ENCODE measurements at places on chromosomes 7 and 10.

DNA sequence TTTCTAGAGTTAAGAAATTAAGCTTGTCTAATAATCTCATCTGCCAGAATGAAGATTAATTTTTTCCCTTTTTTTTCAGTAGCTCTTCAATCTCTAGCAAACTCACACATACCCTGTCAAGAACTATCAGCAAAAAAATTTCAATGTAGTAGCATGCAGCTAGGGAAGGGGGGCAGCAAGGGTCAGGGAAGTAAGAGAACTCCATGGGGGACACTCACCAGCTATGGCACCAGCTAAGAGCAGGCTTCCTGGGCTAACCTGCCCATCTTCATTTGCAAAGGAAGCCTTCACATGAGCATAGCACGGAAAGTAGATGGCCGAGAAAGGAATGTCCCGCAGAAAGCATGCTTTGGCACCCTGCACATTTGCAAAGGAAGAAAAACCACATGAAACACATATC lies 190.4 kb downstream of the SLC25A13 start:
- no peak for DNase-seq

- DNase-seq, result no peak
These were observed 2.0 kb downstream of the SEMA3D start for GRCh38 chr7:85184599-85185423.

GRCh38 chr10:23472181-23472580 lies 33.3 kb downstream of the OTUD1 start:
- DNase-seq, result no peak

GRCh38 chr10:118763202-118763988 lies 8.6 kb upstream of the CACUL1 start:
- no peak for DNase-seq

DNA sequence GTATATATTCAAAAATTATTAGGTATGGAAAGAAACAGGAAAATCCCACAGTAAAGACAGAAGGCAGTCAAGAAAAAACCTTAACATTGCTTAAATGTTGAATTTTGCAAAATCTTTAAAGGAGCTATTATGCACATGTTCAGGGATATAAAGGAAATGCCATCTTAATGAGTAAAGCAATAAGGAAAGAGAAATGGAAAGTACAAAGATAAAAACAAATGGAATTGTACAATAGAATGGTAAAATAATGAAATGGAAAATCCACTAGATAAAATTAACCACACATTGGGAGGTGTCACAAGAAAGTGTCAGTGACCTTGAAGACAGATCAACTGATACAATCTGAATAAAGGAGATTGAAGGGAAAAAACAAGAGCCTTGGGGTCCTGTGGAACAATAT lies 82.0 kb downstream of the KIF20B start:
- no peak for DNase-seq

DNA sequence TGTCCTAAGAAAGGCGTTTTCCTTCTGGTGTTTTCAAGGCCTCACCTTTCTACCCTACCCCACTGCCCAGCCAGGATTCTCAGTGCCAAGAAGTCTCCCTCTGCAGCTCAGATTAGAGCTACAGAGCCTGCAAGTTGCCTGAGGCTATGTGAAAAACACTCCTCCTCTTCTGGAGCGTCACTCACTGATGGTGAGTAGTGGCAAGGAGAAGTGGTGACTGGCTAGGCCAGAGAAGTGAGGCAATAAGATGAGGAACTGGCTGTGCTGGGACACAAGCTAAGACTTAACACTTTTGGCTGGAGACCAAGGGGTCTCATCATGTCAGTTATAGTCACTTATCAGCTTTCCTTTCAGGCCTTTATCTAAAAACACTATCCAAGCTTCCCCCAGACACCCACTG lies 86.7 kb upstream of the PRKAR2B start:
- no peak for DNase-seq

GRCh38 chr10:73332379-73332778 lies 26.3 kb downstream of the CFAP70 start:
- no peak for DNase-seq

DNA sequence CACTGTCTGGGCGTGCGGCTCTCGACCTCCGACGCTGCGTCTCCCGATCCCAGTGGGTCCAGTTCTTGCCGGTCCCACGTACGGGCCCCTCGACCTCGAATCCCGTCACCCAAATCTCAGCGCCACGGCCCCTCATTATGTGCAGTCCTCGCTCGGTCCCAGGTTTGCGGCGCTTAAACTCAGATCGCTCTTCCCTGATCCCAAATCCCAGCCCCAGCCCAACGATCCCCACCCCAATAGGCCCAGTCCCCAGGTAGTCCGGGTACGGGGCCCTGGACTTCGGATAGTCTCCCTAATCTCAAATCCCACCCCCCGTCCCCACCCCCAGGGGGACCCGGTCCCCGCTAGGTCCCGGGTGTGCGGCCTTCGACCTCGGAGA lies 666 bp downstream of the HNRNPF start:
- no peak for DNase-seq

- DNase-seq, result peak; percentile 34
These were observed 4.4 kb upstream of the GSTK1 start for GRCh38 chr7:143258831-143259230.

GRCh38 chr7:158284121-158284520 lies 303.5 kb downstream of the PTPRN2 start:
- no peak for DNase-seq

- peak; percentile 23 for DNase-seq
These were observed 12.7 kb upstream of the AKR1B10 start for GRCh38 chr7:134514663-134515062.

DNA sequence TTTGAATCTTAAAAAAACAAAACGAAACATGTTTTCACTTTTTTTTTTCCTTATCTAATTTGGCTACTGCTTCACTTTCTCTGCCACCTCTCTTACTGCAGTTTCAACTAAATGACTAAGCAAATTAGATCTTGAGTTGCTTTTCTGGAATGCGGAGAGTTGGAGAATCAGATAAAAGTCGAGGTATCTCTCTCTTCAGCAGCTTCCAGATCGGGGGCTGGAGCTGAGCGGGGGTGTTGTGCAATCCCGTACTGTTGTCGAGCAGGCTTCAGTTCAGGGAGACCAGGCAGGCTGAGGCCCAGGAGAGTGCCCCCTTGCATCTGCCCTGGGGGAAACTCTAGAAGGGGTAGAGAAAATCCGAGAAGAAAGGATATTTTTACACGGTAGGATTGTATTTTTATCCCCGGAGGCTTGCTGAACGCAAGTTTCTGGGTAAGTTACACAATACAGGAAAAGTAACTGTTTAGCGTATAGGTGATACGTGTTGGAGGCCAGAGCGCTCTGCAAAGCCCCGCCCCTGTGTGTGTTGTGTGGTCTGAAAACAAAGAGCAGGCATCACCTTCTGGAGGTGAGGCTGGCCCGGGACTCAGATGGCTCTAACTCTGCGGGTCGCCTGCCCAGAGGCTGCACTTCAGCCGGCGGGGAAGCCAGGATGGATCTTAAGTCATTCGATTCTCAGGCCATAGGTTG lies 116.6 kb downstream of the KLF6 start:
- DNase-seq, result peak; percentile 84

GRCh38 chr10:62038609-62039190 lies 137.2 kb downstream of the ARID5B start:
- DNase-seq, result peak; percentile 82
